MCF 10A (cell line): ENCODE measurements at places on chromosomes 4 and X. TPM values are rescaled to one million over a fixed set of nuclear protein-coding genes. Genes with fewer than 3 reads are reported as not detected.

DNA sequence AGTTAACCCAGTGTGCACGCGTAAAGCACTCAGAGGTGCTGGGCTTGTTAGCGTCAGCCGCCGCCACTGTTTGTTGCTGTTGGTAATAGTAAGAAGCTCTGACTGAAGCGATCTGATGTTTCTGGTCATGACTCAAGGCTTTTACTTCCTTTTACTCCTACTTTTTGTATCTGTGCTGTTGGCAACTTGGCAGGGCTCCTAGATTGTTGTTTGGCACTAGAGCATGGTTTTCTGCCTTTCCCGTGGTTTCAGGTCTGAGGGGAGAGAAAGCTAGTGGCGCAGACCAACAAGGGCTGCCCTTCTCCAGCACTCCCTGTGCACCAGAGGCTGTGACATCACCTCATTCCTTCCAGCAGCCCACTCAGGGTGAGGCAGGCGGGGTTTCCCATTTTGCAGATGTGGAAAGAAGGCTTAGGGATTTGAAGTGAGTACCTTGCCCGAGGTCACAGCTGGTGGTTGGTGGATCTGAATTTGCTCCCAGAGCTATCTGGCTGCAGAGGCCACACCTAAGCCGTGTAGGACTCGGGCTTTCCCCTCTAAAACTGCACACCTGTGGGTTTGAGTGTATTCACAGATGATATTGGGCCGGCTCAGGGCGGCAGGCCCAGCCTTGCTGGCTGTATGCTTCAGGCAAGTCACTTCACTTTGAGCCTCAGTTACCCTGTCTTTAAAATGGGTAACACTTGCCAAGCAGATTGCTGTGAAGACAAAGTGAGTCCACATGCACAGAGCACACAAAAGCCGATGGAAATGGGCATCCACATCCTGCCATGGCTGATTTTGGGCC is 51.2 kb upstream of the TADA2B start:
- DNase-seq = peak; percentile 94

- no peak for DNase-seq
Observed at GRCh38 chrX:9252182-9252581, 212.7 kb upstream of the TBL1X start.

DNA sequence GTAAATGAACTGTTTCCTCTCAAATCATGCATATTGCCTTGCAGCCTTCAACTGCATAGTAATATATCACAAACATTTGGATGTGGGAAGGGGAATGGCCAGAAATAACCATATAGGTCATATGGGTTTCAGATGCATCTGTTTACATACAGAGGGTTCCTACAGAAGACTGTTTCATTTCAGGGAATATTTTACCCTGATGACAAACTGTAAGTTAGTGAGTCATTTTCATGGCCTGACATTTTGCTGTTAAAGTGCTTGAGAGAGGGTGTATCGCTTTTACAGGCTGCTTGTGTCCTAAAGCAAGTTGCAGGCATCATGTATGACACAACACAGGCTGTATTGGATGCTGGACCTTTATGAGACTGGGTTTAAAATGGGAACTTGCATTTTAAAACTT is 25.5 kb upstream of the AMOT start:
- no peak for DNase-seq

EREG gene
- 28.3 and 34.0 TPM in 2 replicates for total RNA-seq

- DNase-seq = no peak
Observed at GRCh38 chr4:185238215-185238681, 28.9 kb downstream of the SNX25 start.

DNA sequence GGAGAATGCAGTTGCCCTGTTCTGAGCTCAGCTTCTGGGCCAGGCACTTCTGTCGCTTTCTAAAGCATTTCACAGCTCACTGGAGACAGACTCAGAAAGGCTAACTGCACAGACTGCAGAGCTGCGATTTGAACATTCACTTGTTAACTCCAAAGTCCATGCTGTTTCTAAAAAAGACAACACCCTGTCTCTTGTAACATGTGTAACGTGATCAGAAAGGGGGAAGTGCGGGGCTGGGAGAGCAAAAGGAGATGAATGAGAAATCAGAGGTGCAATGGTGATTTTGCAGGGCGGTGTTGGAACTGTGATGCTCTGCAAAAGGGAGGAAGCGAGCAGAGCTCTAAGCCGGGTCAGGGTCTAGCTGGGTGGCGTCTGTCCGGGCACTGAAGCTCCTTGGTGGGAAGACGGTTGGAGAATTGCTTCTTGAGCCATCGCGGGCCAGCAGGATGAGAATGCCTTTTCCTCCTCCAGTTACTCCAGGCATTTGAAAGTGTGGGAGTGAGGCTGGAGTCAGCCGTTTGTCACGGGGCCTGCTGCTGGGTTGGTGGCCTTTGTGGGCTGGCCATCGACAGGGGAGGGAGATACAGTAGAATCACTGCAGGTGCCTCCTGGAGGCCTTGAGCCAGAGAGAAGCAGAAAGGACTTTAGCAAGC is 20.3 kb downstream of the TBC1D14 start:
- no peak for DNase-seq

DNA sequence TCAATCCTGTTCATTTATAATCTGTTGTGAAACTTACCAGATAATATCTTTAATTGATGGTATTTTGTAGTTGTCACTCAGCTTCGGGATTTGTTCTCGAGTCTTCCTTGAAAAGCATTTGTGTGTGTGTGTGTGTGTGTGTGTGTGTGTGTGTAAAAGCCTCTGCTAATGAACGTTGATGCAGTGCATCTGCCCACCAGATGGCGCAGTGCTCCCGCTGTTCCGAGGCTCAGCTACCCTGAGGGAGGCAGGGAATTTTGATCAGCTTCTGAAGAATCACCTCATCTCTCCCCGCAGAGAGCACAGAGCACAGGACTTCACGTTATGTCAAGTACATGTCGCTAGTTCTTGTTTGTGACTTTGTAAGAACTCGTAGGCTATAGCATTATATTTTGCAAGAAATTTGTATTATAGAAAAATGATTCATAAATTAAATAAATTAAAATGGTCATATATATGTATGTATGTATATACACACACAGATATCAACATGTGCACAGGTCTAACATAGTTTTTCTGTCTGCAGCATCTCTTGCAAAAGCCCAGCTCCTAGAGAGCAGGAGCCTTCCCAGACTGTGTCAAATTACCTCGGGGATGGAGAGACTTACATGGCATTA is 316.7 kb upstream of the IGFBP7 start:
- peak; percentile 78 for DNase-seq

MAOA gene
- 8.2 and 9.8 TPM in 2 replicates for total RNA-seq

- DNase-seq = no peak
Observed at GRCh38 chr4:69408451-69408850, 87.3 kb downstream of the UGT2B4 start.

TCEAL9 gene
- total RNA-seq = 40.3 and 63.9 TPM in 2 replicates

DNA sequence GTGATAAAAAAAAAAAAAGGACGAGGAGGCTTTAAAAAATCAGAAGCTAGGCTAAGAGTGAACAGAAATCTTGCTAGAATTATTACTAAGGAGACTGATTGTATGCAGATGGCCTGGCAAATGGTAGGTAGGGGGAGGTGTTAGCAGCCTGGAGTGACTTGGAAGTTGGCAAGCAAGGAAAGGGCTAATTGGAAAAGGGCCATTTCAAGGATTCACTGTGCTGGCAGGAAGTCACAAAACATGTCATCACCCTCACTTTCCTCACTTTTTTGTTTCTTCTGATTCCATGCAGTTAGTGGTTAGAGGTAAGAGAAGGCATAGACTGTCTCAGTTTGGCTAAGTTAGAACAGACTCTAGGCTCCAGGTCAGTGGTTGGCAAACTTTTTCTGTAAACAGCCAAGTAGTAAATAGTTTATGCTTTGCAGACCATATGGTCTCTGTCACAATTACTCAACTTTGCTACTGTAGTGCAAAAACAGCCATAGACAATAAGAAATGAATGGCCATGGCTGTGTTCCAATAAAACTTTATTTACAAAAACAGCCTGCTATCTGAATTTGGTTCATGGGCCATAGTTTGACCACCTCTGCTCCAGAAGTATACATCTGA is 646.5 kb upstream of the ACTRT1 start:
- peak; percentile 20 for DNase-seq

DNA sequence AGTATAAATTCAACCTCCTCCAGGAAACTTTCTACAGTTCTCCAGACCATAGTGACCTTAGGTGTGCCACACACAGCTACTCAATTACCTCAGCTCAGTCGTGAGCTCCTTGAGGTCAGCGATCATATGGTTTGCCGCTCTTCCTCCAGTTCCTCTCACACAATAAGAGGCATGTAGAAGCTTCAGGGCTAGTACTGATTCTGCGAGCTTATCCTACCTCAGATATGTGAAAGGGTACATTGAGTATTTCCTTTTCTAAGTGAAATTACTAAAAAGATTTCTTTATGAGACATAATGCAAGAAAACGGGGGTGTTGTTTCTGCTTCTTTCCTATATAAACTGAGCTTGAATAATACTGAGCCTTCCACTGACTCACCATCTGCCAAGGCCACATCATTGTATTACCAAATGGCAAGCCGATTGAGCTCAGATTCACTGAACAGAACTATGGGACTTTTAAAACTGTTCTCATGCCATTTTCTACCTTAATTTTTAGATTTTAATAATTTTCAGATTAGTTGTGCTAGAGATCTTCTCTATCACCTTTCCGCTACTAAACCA is 183.1 kb downstream of the HS6ST2 start:
- DNase-seq = peak; percentile 17

DNA sequence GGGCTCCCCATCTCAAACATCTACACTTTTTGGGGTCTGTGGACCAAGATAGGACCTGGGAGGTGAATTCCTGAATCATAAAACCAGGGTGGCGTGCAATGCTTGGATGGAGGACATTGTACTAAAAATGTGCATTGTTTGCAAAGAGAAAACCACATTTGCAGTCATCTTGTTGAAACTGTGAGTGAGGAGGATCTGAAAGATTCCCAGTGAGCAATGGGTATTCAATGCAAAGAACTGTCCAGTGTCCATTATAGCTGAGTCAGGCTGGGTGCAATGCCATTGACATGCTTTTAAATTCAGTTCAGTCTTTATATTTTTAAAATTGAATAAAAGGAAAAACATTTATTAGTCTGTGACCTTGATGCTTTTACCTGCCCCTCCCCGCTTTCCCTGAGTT is 215.7 kb downstream of the STK32B start:
- DNase-seq = no peak

- peak; percentile 68 for DNase-seq
Observed at GRCh38 chr4:82739287-82740190, 59.1 kb downstream of the SCD5 start.

GRCh38 chr4:54367059-54367458 is 138.0 kb downstream of the PDGFRA start:
- DNase-seq = no peak

DNA sequence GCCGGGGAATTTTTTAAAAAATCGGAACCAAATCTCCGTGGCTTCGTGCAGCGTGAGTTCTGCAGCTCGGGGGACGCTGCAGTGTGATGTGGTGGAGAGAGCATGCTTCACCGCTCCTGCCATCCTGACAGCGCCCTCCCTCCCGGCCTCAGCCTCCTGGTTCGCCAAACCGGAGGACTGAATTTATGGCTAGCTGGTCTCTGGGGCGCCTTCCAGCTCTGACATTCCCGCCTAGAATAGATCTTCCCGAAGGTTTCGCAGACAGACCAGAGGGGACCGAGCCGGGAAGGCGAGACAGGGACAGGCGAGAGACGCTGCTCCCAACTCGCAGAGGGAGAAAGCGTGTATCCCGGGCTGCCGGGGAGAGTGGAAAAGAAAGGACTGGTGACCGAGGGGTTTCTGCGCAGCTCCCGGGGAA is 25.9 kb downstream of the HOPX start:
- no peak for DNase-seq

ARHGAP10 gene
- total RNA-seq = 22.4 and 24.6 TPM in 2 replicates

DNA sequence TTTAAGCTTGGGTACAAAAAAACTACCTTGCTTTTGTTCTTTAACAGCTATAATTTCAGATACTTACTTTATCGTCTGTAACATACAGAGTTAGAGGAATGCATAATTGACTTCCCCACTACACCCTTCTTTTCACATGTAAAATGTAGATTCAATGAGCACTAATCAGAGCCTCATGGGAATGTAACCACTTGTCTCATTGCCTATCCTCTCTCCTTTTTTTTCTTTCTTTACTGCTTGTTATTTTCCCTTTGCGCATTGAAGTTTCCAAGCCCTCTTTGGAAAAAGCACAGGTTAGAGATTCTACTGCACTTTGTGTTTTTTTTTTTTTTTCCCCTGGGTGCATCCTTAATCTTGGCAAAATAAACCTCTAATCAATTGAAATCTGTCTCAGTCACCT is 965.1 kb upstream of the PABPC4L start:
- DNase-seq = no peak

DNA sequence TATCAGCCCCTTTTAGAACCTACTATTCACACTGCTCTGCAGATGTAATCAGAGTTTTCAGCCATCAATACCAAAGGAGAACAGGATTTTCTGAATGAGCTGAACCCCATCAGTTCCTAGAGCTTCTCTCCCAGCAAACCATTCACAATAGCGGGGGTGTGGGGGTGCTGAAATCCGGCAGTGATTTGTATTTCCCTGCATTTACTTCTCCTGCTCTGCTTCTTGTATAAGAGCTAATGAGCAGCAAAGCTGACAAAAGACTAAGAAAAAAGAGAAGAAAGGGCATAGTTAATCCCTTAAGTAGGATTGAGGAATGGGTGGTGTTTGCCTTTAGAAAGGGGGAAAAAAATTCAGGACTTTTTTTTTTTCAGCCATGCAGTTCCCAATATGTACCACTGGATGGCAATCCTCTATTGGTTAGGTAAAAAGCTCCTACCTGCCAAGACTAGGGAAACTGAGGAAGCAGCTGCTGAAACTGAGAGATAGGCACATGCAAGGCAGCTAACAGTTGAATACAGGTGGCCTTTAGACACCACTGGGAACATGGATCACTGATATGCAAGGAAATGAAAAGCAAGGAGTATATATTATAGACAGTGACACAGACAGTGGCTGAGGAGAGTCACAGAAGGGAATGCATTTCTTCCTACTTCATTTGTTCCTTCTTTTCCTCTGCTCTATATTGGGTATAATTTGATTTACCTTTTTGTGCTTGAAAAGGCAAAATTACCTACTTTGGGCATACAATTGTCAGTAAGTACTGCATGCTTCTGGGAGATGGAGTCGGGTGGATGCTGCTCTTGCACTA is 217.9 kb downstream of the HS6ST2 start:
- peak; percentile 28 for DNase-seq

- no peak for DNase-seq
Observed at GRCh38 chrX:101359966-101360365, 11.4 kb upstream of the TIMM8A start.

- no peak for DNase-seq
Observed at GRCh38 chrX:10404436-10404835, 215.9 kb downstream of the MID1 start.

MSMO1 gene
- total RNA-seq = 80.4 and 94.9 TPM in 2 replicates

GRCh38 chrX:65644621-65645289 is 22.7 kb upstream of the MSN start:
- peak; percentile 91 for DNase-seq
